ENCODE measurements at places on chromosomes 11 and 22.

DNA sequence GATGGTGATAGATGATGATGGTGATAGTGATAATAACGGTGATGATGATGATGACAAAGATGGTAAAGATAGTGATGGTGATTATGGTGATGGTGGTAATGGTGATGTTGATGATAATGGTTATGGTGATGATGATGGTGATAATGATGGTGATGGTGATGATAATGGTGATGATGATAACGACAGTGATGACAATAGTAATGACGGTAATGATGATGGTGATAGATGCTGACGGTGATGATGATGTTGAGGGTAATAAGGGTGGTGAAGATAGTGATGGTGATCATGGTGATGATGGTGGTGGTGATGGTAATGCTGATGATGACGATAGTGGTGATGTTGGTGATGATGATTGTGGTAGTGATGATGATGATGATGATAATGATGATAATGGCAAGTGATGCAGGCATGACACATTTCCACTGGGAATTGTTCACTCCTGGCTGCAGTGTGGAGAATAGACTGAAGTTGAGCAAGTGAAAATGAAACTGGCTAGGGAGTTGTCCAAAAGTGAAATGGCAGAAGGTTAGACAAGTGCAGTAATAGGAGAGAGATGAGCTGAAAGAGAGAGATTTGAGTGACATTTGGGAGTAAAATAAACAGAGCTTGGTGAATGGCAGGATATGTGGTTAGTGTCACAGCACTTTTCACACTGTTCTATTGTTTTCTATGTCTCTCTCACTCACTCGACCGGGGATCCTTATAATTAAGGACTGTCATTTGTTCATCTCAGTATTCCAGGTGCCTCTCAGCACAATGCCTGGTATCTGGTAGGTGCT is 992.5 kb downstream of the OPCML start:
- DNase-seq = no peak

DNA sequence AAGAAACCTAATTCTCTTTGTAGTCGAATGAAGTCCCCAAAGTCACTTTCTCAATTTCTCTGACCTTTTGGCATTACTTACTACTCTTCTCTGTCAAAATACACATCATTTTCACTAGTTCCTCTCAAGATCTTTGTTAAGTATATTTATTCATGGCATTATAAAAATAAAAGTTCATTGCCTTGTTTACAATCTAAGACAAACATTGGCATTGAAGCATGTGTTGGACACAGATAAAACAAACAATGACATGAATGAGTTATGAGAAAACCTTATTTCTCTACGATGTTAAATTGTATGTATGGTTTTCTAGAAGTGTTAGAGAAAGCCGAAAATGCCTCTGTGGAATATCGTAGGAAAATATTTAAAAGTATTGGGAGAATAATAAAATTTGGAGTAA is 8.6 kb upstream of the OR51G1 start:
- DNase-seq = no peak

DNA sequence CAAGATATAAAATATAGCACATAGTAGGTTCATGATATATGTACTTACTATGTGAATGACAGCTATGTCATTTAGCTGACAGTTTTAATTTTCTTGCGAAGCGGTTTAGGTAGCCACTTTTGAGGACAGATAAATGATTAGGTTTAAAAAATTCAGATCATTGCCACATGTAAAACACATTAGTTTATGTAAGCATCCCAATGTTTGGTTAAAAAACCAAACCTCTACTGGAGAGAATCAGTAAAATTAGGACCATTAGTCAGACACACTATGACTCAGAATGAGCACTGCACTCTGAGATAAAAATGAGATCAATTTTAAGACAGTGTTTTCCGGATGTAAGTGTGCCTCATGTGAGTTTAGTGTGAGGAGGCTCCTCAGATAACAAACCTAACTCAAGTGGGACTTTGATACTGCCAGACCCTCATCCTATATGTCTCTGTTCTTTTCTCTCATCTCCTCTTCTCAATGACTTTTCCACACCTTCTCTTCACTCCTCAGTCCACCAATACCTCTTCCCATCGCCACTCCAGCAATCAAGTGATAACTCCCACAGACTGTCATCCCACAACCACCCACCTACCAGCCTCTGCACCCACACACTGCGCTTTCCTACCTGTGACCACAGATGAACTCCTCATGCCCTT is 6.8 kb upstream of the OR2AT4 start:
- no peak for DNase-seq

DNA sequence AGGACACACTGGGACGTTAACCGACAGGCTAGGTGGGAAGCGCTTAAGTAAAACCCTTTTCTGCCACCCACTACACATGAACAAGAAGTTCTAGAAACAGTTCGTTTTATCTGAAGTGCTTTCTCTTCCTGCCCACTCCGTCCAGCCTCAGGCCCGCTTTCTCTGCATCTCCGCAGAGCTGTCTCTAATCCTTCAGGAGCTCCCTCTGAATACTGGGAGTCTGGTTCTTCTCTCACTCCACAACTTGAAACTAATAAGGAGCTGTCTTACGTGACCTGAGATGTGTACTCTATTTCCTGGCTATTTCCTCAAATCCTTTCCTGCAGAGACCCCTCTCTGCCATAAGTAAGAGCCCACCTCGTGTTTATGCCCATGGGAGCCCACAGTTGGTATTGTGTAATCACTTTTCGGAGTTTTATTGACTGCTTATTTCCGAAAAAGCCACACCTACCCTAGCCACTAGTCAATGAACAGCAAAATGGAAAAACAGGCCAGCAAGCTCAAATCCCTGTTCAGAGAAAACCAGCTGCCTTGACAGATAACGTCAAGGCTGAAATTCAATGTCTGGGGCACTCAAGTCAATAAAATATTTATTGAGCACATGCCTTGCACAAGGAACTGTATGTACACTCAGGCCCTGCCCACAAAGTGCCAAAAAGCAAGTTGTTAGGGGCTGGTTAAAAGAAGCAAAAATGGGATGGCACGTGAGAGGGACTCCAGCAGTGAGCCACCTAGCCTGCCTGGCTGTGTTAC is 4.9 kb downstream of the PC start:
- no peak for DNase-seq

DNA sequence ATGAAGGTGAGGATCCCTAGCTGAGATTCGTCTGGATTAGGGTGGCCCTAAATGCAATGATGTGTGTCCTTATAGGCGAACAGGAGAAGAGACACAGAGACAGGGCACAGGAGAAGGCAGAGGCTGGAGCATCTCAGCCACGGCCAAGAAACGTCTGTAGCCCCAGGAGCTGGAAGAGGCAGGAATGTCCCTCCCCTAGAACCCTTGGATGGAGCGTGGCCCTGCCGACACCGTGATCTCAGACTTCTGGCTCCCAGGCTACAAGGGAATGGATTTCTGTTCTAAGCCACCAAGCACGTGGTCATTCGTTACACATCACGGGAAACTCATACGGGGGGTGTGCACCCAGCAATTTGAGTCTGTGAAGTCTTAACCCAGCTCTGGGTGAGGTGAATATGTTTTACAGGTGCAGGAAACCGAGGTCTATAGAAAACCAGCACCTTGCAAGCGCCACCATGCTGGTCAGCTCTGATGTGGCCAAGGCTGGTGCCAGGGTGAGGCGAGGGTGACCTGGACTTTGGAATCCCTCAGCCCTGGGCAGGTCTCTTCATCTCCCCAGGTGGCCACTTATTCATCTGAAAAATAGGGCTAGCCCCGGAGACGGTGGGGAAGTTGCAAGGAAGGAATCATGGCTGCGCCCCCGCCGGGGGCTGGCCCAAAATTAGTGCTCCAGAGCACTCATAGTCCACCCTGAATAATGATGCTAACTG is 89.5 kb upstream of the FGF3 start:
- no peak for DNase-seq

DNA sequence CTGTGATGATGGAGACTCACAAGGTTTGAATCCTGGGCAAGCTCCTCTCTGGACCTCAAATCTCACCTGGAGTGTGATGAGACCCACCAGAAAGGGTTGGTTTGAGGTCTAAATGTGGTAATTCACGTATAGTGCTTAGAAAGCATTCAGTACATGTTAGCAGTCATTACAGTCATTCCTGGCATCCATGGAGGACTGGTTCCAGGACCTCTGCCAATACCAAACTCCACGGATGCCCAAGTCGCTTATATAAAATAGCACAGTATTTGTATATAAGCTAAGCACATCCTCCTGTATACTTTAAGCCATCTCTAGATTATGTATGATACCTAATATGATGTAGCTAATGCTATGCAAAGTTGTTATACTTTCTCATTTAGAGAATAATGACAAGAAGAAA is 67.6 kb upstream of the CYP2D6 start:
- DNase-seq = no peak

DNA sequence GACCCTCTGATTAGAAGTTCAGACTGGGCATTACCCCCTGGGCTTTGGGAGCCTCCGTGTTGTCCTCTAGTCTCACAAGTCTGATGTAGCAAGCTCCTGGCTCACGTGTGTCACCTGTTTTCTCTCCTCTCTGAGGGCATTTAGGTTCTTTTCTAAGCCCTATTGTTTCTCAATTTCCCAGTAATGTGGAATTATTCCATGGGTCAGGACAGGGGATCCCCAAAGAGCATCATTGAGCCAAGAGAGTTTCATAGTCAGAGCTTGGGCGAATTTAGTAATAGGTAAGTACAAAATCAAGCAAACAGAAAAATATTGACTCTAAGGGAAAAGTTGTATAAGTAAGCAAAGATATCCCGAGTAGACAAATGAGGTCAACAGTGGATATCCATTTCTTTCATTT is 57.3 kb downstream of the PPP6R2 start:
- DNase-seq = no peak

DNA sequence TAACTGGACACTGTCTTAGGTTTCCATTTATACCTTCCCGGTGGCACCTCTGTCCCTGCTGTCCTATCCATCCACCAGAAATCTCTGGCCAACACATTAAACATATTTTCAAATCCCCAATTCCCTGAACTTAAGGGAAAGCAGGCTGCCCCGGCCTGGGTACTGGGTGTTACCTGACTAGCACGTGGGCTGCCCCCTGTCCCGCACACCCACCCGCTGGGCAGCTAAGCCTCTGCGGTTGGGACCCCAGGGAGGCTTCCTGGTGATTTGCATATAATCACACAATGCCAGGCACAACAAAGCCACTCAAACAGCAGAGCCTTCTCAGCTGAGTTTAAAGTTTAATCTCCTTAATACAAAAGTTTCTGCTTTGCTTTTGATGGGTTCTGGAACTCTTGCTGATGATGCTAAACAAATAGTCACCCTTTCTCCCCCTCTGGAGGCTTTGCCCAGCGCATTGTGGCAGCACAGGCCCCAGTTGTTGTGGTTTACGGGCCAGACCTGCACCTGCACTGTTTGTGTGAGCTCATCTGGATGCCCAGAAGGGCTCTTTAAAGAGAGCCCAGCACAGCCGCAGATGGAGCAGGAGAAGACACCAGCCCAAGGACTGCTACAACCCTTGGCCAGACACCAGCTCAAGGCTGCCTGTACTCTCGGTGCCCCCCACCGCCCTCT is 59.9 kb upstream of the POU2AF1 start:
- no peak for DNase-seq

DNA sequence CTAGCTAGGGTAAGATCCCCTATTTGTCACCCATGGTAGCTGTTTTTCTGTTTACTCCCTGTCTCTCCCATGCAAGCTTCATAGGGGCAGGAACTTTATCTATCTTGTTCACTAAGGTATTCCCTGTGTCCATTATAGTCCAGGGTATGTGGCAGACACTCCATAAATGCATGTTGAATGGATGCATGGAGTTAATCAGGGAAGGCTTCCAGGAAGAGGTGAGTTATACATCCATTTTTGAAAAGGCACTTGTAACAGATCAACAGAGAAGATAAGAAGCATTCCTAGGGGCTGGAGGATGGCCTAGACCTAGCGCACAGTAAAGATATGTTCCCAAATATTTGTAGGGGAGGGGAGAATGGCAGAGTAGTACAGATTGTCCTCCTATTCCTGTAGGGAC is 130.3 kb downstream of the BUD13 start:
- no peak for DNase-seq

DNA sequence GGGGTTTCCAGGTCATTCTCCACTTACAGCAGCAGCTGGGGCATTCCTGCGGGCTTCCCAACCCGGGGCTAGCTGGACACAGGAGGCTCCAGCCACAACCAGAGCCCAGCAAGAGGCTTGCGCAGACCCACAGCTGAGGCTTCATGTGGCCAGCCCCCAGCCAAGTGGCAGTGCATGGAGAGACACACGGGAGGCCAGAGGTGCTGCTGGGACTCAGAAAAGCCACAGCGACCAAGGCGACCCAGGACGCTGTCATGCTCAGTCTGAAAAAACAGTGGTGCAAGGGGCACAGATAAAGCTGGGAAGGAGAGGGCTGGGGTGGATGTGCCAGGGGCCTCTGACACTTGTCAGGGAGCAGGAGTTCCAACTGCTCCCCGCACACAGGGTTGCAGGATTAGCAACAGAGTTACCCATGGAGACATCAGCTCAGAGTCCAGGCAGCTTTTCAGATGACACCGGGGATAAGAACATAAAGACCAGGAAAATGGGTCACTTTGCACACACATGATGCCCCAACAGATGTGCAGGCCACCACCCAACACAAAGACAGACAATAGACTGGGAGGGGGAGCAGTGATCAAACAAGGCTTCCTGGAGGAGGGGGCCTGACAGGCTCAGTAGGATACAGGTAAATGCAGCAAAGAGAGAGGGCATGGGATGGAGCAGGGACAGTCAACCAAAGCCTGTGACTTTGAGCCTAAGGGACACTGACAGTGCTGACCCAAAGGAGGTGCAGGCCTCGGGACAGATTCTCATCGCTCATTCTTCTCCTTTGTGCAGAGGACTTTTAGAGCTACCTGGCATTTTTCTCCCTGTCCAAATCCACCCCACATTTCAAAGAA is 6.9 kb upstream of the NEAT1 start:
- DNase-seq = no peak

GRCh38 chr11:46671958-46672315 is 28.5 kb downstream of the ARHGAP1 start:
- DNase-seq = no peak

DNA sequence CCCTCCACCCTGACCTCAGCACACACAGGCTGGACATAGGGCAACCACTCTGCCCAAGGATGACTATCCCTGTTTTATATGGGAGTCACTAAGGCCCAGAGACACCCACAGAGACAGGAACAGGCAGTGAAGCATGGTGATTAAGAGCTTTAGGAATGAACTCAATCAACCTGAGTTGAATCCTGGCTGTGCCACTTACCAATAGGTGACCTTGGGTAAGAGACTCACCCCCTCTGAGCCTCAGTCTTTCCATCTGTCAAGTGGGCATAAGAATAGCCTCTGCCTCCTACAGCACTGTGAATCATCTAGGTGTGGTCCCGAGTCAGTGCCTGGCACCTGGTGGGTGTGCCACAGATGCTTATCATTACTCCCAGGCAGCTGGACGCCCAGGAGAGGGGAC is 6.8 kb downstream of the CRYBB1 start:
- no peak for DNase-seq
